ENCODE measurements at places on chromosomes 5 and 9.
A peak's percentile ranks its signal among the peaks of the same experiment; 100 is the strongest.

DNA sequence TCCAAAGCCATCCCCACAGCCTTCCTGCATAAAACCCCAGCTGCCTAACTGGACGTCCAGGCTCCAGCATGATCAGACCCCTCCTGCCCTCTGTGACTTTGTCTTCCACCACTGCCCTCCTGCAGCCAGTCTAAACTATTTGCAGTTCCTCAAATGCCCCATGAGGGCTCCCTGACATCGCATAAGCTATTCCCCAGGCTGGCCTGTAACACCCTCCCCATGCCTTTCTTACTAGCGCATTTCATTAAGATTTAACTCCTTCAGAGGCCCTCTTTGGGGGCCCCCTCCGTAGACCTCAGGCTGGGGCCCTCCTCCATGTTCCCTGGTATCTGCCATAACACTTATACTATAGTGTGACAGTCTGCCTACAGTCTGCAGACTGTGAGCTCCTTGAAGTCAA, 15.5 kb upstream of the SMIM23 start:
- no peak for DNase-seq

DNA sequence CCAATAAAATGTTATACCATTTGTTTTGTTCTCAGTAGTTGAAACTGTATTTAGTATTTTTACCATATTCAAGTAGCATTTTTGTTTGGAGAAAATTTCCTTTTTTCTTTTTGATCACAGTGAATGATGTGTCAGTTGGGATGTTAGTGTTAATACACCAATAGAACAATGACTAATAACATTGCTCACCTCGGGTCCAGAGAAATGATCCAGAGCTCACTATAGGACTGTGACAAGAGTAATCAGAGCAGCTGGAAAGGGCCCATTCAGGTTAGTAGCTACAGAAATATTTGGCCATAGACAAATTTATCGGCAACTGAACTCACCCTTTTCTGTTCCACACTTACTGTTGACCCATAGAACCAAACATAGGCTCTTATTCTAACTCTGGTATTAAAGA, 989.2 kb downstream of the TLE4 start:
- no peak for DNase-seq

- DNase-seq = no peak
Observed at GRCh38 chr9:80502306-80502705, 930.5 kb downstream of the TLE4 start.

DNA sequence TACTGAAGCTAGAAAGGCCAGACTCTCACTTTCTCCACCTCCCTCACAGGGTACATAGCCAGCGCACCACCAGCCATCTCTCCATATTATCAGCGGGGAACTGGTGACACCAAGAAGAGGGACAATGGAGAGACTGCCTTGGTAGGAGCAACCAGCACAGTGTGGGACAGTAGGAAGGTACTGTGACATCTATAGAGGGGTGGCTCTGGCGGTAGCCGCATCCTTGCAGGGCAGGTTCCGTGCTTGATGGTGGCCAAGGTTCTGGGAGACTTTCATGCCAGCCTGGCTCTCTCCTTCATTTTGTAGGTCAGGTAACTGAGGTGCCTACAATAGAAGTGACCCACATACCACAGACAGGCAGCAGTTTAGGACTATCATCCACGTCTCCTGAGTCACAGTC, 65.5 kb upstream of the SMIM23 start:
- DNase-seq = no peak

DNA sequence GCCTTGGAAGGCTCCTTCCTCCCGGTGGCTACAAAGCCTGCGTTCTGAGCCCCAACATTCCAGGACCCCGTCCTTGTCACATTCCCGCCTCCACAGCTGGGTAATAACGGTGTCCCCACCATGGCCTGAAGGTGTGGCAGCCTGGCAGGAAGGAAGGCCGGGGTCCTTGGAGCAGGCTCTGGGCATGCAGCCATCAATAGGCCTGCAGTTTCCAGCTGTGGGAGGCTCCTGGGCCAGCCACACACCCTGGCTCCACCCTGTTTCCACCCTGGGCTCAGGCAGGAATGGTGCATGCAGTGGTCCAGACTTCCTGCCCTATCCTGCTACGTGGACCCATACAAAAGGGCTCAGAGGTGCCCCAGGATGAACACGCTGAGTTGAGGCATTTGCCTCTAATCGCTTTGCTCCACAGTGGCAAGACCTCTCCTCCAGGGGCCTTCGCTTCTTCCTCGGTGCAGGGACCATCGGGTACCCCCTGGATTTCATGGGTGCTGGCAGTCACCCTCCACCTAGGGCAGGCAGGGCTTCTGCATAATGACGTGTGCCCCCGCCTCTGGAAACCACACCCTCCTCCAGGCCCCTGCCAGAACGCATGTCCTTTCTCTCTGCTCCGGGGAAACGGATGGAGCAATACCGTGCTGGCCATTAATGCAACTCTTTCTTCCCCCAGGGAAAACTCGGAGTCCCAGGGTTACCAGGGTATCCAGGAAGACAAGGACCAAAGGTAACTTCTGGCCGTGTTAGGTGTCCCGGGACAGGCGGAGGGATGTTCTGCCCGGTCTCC, 95.1 kb upstream of the FCN2 start:
- no peak for DNase-seq

GRCh38 chr9:94720846-94721549, 5.5 kb upstream of the AOPEP start:
- DNase-seq = no peak

- DNase-seq = no peak
Observed at GRCh38 chr9:108080285-108080684, 590.7 kb upstream of the KLF4 start.

DNA sequence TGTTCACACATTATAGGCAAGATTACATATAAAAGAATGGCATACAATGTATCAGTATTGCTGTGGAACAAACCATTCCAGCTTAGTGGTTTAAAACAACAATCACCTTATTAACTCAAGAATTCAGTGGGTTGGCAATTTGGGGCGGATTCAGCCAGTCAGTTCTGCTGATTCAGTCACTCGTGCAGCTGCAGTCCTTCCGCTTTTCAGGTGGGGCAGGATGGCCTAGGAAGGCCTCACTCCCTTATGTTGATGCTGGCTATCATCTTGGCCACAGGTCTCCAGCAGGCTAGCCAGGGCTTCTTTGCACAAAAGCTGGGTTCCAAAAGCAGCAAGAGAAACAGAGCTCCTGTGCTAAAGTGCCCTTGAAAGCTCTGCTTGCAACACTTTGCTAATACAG, 150.6 kb downstream of the MCTP1 start:
- no peak for DNase-seq

- DNase-seq = no peak
Observed at GRCh38 chr9:134942011-134942787, 24.5 kb upstream of the FCN1 start.

DNA sequence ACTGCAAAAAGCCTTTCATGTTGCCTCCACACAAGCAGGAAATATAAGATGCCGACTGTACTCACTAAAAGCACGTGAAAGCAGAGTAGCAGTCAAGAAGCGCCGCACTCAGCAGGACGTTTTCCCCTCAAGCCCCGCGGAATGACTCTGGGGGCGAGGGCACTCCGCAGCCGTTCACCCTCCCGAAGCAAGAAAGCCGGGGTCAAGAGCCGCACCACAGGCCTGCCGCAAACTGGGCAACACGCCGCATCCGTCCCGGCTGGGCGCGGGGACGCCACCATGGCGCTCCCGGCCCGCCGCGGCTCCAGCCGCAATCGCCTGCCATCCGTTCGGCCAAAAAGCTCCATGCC, 364 bp downstream of the RPS6 start:
- peak; percentile 25 for DNase-seq

DNA sequence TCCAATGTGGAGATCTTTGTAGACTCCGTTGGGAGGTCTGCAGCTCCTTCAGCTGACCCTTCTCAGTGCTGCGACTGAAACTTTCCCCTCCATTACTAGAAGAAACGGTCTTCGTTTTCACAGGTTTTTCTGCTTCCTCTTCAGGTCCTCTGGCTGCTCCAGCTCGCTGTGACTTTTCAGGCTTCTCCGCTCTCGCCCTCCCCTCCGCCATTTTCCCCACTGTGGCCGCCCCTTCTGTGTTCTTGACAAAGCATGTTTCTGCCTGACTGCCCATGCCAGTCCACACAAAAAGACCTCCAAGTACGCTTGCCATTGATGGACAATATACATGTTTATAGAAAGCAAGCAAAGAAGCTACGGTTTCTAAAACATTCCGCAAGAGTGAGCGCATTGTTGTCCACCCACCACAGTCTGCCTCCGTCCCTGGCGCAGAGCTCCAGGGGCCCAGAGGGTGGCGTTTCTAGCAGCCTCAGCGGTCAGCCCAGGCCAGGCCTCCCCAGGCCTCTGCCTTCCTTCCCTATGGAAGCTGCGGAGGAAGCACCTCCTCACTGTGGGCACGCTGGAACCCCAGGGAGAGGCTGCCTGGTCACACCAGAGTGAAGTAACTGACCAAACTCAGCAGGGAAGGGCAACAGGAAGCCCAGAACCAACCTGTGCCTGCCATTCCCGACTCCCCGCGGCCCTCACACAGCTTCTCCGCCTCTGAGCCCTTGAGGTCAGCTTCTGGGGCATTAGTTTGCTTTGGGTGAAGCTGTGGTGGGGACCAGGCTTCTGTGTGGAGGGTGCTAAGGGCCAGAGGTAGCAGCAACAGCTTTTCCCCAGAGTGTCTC, 19.9 kb upstream of the S1PR3 start:
- DNase-seq = no peak

DNA sequence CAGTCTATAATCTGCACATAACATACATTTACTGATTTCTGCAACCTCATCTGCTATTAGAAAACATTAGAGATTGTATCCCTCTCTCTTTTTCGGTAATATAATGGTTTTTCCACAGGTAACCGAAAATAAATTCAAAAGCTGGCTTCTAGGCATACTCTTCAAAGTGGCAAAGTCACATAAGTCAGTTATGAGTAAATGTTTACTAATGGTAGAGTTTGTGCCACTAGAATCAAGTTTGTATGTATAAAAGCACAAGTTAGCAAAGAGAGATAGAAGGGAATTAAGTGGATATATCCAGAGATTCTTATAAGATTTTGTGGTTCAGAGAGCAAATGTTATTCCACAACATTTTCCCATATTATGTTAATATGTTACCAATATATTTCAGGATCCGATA, 86.9 kb downstream of the MYO10 start:
- no peak for DNase-seq

DNA sequence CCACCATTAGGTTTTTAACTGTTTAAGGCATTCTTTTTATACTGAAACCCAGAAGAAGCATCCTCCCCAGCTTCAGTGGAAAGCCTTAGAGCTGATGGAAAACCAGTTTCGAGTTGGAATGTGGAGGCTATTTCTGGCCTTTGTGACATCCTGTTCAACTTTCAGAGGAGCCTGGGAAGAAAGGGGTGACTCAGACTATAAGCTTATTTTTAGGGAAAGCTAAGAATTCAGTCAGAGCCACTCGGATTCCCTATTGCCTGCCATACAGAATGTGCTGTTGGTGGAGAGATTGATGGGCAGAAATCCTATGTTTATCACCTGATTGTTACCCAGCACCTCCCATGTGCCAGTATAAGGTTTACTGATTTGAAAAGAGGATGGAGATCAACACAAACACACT, 19.8 kb downstream of the PALM2AKAP2 start:
- no peak for DNase-seq

DNA sequence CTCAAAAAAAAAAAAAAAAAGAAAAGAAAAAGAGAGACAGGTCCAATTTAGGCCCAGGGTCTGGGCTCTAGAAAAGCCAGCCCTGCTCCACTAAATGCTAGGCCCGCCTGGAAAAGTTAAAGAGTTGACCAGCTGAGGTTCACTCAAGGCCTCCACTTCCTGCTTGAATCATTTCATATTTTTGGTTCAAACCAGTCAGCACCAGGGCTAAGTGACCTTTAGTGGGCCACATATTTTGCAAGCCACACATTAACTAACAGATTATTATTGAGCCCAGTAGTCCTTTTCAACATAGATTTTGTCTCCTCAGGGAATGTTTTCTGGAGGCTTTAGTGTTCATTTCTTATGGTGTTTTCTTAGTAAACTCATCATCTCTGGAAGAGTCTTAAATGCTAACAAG, 156.6 kb downstream of the TLR4 start:
- no peak for DNase-seq

- DNase-seq = no peak
Observed at GRCh38 chr9:116504893-116505480, 182.1 kb upstream of the TRIM32 start.

DNA sequence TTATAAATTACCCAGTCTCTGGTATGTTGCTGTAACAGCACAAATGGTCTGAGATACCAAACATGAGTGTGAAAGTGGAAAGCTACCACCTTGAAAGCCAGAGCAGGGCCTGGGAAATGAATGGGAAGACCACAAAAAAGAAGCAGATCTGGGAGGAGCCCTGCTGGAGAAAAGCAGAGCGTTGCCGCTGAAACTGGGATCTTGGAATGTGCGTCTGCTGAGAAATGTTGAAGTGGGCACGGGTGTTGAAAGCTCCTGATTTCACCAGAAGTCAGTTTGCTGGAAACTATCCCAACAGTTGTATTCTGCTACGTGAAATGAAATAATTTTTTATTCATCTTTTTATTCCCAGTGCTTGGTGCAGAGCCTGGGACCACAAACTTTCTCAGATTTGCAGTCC, 40.0 kb downstream of the NUDT12 start:
- DNase-seq = no peak

DNA sequence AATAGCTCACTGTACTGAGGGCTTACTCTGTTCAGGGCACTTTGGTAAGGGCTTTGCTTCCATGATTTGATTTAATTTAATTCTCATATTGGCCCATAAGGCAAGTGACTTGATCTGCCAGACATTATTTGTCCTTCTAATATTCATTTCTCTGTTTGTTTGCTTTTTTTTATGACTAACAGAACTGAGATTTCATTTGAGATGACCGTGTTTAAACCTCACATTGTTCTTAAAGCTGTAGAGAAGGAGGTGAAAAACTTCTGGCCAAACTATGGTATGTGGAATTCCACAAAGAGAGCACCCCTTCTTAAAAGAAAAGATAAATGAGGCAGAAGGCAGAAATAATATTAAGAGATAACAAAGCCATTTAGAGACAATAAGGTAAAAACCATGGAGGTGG, 775.6 kb upstream of the ACO1 start:
- DNase-seq = no peak

DNA sequence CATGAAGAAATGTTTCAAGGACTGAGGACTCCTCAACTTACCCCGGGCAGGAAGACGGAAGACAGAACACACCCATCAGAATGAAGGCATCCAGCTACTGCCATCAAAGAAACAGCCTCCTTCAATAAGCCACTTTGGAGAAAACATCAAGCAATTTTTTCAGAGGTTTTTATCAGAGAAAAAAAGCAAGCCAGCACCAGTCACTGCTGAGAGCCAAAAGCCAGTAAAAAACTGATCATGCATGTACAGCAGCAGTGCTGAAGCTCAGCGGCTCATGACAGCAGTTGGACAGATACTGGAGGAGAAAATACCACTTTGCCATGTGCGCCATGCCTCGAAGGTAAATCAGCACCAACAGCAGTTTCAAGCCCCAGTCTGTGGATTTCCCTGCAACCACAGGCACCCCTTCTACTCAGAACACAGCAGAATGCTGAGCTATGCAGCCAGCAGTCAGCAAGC, 10.1 kb upstream of the ZNF484 start:
- DNase-seq = no peak
